ENCODE measurements at places on chromosomes 6 and 20.

DNA sequence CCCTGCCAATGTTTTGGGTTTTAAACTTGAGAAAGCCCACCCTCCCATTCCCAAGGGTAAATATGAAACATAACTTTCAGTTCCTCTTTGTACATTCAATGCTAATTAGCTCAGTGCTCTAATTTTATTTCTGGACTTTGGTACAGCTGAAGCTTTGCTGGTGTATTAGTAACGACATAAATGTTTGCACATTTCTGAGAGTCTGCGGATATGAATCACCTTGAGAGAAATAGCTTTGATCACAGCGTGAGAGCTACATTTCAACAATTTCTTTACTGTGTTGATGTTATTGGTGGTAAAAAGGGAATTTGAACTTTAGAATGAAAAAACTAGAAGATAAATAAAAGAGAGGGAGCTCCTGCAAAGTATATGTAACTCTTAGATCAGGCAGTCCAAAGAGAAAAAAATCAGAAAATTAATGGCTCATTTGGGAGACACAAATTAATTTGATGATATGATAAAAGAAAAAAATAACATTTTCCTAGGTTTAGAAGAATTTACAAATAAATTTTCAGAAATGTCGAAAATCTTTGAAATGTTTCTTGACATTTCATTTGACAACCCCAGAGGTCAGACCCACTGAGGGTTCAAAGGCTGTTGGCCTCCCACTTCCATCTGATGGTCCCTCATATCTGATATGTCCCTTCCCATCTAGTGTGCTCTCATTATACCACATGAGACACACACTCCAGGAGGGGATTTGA is 38.5 kb upstream of the CAP2 start:
- DNase-seq: no peak

DNA sequence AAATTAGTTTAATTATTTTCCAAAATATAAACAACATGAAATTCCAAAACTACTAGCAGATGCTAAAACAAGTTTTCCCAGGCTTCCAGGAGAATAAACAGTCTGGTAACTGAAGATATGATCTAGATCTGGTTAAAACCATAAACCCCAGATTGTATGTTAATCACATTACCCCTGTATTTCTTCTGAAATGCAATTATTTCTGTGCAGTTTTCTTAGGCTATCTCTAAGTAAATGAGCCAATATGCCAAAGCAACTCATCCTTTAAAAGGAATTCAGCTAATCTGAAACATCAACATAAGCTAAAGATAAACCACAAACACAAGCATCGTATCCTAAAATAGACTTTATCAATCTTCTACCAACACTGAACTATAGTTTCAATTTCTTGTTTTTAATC is 44.6 kb upstream of the SENP6 start:
- DNase-seq: no peak

- no peak for DNase-seq
Measured at GRCh38 chr6:111949546-111949945, 76.3 kb upstream of the FYN start.

DNA sequence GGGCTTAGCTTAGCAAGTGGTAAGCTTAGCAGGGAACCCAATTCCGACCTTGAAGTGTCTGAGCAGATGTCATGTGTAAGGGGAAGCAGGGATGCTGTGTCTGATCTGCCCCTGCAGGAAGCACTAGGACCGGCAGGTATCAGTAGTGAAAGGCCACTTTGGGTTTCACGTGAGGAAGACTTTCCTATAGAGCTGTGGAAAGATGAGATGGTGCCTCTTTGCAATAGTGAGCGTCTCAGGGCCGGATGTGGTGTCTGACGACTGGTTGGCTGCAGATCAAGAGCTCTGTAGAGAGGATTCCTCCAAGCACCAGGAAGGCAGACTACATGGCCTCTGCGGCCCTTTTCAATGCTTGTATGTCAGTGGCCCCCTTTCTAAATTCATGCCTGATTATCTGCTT is 98.3 kb downstream of the TIAM2 start:
- DNase-seq: no peak

- DNase-seq: peak; percentile 66
Measured at GRCh38 chr20:37319151-37319671, 26.7 kb upstream of the SRC start.

DNA sequence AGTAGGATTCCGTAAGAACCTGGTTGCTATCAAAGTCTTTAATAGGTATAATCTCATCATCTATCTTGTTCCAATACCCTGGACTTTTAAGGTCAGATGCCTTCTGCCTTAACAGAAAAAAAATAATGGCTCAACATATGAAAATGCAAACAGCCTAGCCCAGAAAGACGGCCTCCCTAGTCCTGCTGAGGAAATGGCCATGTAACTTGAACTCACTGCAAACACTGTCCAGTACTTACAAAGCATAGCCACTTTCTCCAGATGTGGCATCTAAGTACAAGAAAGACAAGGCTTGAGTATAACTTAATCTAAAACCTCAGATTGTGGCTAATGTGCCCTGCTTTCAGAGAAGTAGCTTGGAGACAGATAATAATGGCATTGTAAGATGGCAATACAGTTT is 26.5 kb downstream of the FASTKD5 start:
- DNase-seq: no peak

DNA sequence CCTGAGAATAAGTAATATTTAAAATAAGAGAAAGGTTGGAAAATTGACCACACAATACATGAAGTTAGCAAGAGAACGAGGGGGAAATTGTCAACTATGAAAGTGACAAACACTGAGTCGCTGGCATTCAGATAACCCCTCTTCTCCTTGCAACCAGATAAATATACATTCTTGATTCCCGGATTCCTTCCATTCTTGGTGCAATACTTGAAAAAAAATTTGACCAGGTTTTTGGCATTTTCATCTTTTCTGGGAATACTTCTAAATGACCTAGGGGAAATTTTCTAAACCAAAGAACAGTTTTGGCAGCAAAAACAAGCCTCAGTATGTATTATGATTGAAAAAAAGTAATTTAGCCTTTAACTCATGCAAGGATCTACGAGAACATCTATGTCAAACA is 164.0 kb downstream of the PDE7B start:
- no peak for DNase-seq

DNA sequence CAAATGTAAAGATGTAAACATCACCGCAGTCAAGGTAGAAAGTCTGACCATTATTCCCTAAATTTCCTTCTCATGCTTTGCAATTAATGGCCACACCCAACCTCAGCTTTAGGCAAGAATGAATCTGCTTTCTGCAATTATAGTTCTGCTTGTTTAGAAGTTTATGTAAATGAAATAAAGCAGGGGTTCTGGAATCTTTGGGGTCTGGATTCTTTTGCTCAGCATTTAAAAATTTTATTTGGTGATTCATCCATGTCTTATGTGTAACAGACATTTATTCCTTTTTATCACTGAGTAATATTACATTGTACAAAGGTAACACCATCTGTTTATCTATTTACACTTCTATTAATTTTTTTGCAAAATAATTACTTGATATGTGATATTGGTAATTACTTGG is 613.6 kb downstream of the UTRN start:
- no peak for DNase-seq

DNA sequence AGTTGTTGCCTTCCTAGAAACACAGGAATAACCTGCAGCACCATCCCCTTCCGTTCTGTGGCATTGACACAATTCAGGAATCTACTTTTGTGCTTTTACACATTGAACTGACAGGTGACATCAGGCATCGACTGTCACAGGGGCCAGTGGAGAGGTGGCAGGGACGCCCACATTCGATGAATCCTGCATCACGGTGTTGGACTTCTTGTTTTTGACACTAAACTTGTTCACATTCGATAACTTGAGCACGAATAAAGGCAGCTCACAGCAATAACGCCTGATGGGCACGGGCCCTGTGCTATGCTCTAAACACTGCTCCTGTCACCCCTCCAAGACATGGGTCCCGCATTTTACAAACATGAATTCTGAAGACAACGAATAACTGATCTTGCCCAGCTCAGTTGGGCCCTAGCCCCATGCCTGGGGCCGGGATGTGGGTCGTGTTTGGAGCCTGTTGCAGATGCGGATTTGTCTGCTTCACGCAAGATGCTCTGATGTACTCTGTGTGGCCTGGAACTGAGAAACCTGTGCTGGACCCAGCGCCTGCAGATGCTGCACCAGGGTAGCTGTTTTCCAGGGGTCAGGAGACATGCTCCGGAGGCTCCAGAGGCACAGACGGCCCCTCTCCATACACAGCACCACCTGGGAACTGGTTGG is 75.7 kb downstream of the TTLL2 start:
- DNase-seq: no peak

- DNase-seq: peak; percentile 95
Measured at GRCh38 chr6:13574149-13574570, 241 bp upstream of the SIRT5 start.

DNA sequence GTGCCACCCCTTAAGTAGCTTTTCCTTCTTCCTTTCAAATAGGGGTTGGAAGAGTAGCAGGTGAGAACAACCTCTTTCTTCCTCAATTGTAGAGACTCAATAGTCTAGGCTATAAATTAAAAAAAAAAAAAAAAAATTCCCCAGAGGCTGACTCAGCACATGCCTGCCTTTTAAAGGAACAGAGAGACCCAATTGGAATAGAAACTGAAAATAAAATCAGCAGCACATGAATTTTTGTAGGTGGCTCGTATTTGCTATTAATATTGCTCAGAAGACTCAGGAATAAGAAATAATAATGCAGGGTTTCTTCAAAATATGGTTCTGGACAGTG is 19.3 kb downstream of the TOP1 start:
- no peak for DNase-seq

DNA sequence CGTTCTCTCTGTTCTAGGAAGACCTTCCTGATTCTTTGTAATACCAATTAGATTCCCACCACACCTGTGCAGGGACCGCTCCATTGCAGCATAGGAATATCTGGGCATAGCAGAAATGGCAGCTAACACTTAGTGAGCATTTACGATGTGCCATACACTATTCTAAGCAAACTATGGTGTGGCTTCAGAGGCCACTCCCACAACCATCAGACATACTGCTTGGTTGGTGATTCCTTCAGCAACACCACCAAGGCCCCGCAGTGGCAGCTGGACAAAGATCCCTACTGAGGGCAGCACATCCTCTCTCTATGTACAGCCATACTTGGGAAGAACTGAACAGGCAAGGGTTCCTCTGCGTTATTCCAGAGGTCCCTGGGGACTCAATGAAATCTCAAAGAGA is 6.2 kb downstream of the KCNK5 start:
- no peak for DNase-seq

DNA sequence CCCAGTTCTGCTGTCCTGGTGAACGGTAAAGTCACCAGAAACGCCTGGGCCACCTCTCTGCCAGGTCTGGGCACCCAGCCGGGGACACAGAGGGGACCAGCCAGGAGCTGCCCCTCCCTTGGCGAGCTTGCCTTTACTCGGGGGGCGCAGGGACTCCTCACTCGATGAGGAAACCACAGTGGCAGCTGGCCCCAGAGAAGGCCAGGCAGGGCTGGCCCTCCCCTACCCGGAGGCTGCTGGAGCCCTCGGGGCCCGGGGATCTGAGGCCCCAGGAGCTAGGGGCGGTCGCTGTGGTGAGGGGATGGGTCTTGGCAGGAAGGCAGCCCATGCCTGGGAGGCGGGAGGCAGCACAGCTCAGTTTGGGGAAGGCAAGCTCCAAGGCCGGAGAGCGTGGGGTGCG is 80.4 kb upstream of the SLCO4A1 start:
- no peak for DNase-seq

- no peak for DNase-seq
Measured at GRCh38 chr20:25508083-25508770, 77.1 kb downstream of the NINL start.

- DNase-seq: no peak
Measured at GRCh38 chr6:30724906-30725667, 4.9 kb downstream of the TUBB start.

GRCh38 chr20:23337312-23337711 is 13.3 kb upstream of the NXT1 start:
- DNase-seq: no peak

DNA sequence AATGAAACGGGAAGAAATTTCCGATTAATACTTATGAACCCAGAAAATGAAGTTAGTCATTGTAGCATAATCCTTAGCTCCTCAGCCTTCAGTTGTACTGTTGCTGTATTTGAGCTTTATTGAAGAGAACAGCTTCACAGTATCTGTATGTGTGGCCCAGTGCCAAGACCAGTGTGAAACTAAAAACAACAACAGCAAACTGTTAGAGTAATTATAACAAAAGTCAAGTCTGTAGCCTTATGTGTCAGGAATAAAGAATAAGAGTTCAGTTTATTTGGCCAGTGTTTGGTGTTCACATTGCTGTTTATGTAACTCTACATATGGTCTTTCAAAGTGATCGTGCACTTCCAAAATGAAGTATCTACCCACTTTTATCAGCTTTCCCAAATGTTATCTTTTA is 70.9 kb downstream of the ARID1B start:
- DNase-seq: no peak

DNA sequence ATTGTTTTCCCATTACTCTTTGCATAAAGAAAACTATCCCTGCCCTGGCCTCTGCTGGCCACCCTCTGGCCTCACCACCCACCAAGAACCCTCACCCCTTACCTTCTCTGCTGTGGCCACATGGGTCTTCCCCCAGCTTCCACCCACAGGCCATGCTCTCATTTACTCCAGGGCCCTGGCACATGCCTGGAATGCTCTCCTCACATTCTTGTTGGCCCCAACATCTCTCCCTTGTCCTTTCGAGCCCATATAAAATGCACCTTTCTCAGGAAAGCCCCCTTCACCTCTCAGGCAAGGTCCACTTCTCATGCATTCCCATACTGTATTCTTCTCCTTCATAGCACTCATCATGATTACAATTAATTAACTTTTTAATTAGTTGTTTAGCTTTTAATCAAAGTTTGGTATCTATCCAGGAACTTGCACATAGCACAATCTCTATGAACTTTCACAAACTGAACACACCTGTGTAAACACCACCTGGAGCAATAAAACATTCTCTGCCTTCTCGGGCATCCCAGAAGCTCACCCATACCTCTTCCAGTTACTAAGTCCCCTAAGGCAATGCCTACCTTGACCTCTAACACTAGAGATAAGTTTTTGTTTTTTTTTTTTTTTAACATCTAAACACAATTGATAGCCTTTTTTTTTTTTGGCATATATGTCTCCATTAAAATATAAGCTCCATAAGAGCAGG is 617.2 kb downstream of the PTPRT start:
- no peak for DNase-seq

GRCh38 chr6:21332660-21333059 is 260.9 kb upstream of the SOX4 start:
- DNase-seq: no peak

DNA sequence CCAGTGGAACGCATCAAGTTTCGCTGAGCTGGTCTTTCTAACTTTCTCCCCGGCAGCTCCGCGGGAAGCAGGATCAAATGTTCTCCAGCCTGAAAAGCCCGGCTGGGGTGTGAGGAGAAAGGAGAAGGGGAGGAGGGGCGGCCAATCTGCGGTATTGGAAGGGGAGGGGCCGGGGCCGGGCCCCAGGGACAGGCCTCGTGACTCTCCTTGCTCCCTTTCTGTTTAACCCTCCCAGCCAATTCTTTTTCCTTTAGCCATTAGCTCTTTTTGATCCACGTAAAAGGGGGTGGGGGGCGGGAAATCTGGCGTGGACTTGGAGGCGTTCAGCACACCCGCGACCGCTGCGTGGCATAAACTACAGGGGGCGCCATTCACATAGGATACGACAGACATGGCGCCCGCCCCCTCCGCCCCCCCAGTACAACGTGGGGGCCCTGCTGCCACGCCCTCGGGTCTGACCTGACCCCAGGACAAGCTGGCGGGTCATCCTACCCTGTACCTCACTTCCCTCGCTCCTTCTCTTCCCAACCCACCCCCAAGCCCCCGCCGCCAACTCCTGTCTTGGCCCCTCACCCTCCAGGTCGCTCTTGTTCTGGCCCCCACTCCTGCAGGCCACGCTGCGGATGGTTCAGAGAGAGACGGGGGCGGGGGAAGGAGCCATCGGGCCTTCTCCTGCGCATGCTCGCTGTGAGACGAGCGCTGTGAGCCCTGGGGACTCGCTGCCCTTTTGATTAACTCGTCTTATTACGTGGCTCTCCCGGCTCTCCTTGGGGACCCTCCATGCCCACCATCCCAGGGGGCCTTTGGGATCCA is 7.8 kb upstream of the MDGA1 start:
- DNase-seq: no peak
